Stimulated activated CD8-positive, alpha-beta memory T cell treated with anti-CD3 and anti-CD28 coated beads, Interleukin-2, amount 100 ng/mL, for 48 hours (primary cell): ENCODE measurements at places on chromosomes 4 and X.

DNA sequence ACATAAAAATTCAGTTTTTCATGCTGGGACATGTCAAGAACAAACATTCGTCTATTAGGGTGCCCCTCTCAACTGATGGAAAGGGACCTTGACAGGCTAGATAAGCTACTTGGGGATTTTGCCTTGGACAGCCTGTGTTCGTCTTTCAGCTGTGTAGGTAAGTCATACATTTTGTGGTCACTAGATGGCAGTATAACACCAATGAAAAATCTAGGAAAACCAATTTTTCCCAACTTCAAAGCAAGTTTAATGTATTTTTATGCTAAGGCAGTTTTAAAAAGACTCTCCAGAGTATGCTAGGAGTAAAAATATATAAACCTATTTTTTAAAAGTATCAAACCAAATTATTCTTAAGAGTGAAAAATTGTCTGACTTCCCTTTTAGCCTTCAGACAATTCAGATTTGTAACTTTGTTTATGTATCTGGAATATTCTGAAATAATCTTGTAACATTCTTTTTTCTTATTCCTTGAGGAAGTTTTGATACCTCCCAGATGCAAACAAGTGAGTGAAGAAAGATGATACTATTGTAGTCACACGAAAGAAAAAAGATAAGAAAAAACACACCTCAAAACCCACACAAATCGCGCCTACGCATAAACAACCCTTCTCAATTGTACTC, 158.3 kb downstream of the CPE start:
- no peak for DNase-seq

DNA sequence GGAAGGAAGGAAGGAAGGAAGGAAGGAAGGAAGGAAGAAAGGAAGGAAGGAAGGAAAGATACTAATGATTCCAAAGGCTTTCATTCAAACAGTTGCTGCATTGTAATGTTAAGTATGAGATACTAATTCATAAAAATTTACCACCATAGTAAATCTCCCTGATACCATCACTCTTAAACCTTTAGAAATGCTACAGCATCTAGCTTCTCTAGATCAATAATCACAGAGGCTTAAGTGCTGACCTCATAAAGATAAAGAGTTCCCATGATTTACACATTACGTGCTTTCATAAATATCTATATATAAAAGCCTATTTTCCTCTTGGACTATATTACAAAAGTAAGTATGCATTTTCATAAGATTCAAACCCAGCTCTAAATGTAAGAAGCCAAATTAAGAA, 36.4 kb downstream of the F9 start:
- no peak for DNase-seq

DNA sequence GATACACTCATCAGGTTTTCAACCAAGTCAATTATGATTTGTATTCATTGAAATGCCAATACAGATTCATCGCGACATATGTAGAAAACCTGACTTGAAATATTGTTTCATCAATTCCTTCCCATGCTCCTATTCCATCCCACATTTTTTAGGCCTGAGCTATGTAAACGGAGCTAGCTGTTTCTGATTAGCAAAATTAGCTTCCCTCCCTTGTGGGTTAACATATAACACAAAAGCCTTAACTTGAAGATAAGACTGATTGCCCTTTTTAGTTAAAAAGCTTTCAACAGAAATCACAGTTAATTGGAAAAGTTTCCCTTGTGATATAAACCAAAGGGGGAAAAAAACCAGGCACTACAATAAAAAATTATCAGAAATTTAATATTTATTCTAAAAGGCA, 32.8 kb upstream of the DCLK2 start:
- DNase-seq = no peak

GRCh38 chr4:92968556-92968955, 664.8 kb downstream of the GRID2 start:
- no peak for DNase-seq

GRCh38 chr4:78168029-78168428, 110.9 kb downstream of the FRAS1 start:
- no peak for DNase-seq

DNA sequence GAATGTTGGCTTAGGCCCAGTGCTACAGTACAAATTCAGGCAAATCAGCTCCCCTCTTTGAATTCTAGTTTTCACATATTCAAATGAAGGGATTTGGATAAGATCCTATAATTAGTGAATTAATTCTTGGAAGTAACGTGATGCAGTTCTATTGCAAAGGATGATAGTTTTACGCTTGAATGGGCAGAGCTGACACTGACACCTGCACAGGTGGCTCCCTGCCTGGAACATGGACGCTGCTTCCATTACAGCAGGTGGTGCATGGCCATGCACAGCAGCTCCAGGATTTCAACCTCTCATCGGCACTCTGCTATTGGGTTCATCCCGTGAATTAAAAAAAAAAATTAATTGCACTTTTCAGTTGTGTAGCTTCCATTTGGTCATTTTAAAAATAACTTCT, 28.4 kb upstream of the RPS6KA6 start:
- DNase-seq = no peak

DNA sequence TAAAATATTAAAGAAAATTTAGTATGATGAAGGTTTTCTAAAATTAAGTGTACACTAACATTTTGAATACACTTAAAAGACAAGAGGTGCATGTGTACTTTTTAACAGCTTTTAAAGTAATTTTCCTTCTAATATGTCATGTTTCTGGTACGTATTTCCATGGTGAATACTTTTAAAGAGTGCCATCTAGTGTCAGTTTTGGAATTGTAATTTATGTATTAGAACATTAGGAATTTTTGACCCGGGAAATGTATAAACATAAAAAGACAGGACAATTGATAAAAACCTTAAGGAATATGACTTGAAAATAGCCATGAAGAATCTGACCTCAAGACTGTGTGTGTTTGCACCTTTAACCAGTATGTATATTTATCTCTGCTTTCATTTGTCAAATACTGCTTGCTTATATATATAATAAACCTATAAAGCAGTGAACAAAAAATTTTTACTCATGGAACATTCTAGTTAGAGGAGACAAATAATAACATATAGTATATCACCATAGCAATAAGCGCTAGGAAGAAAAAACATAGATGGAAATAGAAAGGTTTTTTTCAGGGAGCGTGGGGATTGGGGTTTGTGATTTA, 7.2 kb downstream of the GSTCD start:
- DNase-seq = no peak

DNA sequence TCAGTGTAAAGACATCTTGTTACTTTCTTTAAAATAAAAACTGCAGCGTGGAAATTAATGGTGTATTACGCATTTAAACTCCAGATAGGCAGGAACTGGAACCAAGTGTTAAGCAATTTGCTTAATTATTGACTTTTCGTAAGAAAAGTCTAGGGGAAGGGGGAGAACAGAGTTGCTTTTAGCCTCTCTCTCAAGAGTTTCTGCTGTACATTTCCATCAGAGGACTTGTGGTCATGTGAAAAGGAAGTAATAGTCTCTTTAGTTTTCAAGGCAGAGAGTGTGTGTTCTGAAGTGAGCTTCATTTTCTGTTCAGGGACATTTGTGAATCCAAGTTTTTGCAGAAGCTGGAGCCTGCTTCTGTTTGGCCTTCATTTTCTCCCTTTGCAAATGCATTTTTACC, 127.2 kb downstream of the UBE2K start:
- no peak for DNase-seq

GRCh38 chr4:48490680-48491513, 845 bp downstream of the ZAR1 start:
- no peak for DNase-seq

- no peak for DNase-seq
Measured at GRCh38 chrX:114889481-114889880, 127.9 kb downstream of the IL13RA2 start.

DNA sequence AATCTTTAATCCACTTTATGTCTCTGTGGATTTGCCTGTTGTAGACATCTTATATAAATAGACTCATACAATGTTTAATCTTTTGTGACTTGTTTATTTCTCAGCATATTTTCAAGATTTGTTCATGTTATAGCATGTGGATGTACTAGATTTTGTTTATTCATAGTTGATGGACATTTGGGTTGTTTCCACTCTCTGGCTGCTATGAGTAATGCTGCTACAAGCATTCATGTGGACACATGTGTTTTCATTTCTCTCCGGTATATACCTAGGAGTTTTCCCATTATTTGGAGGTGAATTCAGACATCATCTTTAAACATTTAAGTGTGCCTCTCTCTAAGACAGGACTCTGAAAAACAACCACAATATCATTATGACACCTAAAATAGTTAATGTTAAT, 2.3 kb downstream of the IKBKG start:
- no peak for DNase-seq

DNA sequence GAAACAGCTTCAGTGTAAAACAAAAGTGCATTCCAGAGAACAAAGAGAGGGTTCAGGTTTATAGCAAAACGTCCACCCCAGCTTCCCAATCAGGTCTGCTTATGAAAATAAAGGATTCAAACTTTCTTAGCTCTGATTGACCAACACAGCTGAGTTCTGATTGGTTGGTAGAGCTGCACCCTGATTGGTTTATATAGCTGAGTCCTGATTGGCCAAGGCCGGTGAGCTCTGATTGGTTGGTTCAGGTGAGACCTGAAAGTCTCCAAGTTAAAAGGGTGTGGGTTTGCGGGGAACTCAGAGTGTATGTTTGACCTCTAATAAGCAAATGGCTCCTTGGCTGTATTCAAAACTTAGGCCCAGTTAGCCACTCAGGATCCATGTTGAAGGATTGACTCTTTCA, 20.9 kb downstream of the CLRN2 start:
- no peak for DNase-seq

GRCh38 chrX:71017396-71017939, 50.7 kb downstream of the SNX12 start:
- no peak for DNase-seq

GRCh38 chr4:96755569-96756484, 915.9 kb downstream of the PDHA2 start:
- no peak for DNase-seq

GRCh38 chr4:80873571-80873970, 156.9 kb upstream of the BMP3 start:
- no peak for DNase-seq

DNA sequence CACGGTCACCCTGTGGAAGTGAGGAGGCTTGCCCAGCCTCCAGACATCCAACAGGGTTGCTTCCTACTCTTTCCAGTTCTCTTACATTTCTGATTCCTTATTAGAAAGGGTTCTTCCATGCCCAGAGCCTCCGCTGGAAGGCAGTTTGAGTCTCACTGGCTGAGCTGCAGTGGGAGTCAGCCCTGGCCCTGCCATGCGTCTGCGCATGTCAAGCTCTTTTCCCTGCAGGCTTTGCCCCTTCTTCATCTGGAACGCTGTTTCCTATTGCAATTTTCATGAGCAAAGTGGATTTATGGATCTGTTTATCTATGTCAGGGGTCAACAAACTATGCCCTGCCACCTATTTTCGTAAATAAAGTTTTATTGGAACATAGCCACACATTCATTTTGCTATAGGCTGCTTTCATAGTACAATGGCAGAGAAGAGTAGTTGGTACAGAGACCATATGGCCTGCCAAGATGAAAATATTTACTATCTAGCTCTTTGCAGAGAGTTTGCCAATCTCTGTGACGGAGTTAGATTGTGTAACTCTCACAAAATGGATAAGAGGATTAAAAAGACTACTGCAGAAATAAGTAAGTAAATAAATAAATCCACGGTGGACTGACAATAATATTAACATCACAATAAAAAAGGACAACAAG, 3.9 kb upstream of the CHRNA9 start:
- DNase-seq = no peak

- DNase-seq = no peak
Measured at GRCh38 chrX:46703980-46704379, 54.9 kb downstream of the SLC9A7 start.

- no peak for DNase-seq
Measured at GRCh38 chrX:25004485-25005032, 11.2 kb downstream of the ARX start.

- no peak for DNase-seq
Measured at GRCh38 chrX:77617206-77617605, 168.8 kb downstream of the ATRX start.

DNA sequence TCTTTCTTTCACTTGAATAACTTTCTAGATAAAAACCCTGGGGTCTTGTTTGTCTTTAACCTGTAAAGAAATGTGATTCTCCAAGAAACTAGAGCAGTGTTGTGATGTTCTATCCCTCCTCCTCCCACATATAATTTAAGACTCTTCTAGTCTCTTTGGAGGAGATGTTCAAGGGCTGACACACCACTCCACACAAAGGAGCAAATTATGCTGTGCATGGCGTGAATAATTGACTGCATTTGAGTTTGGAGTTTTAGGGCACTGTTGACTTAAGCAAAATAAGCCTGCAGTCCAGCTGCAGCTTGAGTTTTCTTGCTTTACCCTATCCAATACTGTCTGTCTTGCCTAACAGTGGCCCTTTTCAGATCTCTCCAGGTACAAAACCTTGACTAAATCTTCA, 119.7 kb downstream of the CHRDL1 start:
- DNase-seq = no peak

DNA sequence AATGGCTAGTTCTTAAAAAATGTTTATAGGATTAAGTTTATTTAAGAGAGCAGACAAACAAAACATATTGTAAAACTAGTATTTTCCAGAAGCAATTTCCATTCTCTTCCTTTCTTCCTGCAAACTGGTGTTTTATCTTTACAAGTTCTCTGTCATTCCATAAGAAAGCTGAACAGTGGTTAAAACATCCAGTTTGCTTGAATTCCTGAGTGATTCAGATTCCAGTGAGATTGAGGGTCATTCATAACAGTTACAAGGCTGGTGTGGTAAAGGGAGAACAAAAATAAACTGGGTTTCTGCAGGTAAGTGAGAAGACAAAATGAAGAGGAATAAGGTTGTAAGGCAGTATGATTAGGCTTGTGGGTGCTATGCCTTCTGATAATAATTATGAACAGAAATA, 544.8 kb upstream of the DIPK2B start:
- DNase-seq = no peak

- DNase-seq = no peak
Measured at GRCh38 chr4:183821076-183821853, 83.8 kb upstream of the STOX2 start.

DNA sequence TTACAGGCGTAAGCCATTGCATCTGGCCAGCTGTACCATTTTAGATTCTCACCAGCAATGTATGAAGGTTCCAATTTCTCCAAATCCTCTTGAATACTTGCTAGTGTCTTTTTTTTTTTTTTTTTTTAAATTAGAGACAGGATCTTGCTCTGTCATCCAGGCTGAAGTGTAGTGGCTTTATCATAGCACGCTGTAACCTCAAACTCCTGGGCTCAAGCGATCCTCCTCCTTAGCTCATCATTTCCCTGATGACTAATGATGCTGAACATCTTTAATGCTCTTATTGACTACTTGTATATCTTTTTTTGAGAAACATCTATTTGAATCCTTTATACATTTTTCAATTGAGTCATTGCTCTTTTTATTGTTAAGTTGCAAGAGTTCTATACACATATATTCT, 40.3 kb downstream of the HDAC8 start:
- DNase-seq = no peak

- DNase-seq = no peak
Measured at GRCh38 chr4:15331930-15332329, 95.9 kb upstream of the C1QTNF7 start.

- no peak for DNase-seq
Measured at GRCh38 chr4:35124106-35124505, 1120.2 kb downstream of the ARAP2 start.

DNA sequence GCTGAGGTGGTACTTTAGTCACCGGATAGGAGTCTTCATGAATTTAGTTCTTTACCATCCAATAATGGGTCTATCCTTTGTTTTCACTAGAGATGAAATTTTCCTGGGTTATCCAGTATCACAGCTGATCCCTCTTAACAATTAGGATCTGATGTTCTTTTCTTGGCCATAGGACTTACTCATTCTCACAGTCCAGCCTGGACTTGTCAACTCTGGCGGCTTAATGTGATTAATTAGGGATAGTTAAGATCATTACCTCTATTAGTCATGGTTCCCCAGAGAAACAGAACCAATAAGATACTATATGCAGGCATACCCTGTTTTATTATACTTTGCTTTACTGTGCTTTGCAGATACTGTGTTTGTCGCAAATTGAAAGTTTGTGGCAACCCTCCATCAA, 272.7 kb upstream of the FAT4 start:
- DNase-seq = no peak
